Frontal cortex (tissue), 4 donors: ENCODE measurements at places on chromosomes 1 and 21.
A peak's percentile ranks its signal among the peaks of the same experiment; 100 is the strongest.

- DNase-seq: no peak
Measured at GRCh38 chr1:152110860-152111514, 4.3 kb downstream of the TCHH start.

DNA sequence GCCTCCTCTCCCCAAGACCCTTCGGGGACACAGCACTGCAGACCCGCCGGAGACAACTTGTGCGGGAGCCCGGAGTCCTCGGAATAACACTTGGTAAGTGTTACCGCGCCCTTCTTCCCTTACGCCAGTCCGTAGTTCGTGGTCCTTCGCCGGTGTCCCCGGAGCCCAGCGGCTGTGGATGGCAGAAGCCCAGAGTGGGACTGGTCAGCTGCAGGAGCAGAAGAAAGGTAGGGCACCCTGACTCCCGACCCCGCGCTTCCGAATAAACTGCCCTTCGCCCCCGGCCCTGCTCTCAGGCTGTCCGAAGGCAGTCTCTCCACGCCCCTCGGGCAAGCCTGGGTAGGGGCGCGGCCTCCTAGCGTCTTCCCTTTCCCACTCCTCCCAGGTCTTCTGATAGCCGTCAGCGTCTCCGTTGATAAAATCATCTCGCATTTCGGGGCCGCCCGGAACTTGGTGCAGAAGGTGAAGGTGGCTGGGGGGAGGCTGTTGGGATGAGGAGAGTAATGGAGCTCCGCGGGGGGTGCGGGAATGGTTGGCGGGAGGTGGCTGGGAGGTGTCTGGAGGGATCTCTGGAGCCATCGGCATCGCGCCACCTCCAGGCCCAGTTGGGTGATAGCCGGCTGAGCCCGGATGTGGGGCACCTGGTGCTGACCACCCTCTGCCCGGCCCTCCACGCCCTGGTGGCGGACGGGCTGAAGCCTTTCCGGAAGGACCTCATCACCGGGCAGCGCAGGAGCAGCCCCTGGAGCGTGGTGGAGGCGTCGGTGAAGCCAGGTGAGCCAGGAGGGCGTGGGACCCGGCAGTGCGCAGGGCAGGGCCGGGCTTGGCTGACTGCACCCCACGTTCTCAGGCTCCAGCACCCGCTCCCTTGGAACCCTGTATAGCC is 4.3 kb downstream of the RUSC1 start:
- peak; percentile 56 for DNase-seq

GRCh38 chr1:65503427-65503826 is 83.0 kb downstream of the LEPR start:
- no peak for DNase-seq

DNA sequence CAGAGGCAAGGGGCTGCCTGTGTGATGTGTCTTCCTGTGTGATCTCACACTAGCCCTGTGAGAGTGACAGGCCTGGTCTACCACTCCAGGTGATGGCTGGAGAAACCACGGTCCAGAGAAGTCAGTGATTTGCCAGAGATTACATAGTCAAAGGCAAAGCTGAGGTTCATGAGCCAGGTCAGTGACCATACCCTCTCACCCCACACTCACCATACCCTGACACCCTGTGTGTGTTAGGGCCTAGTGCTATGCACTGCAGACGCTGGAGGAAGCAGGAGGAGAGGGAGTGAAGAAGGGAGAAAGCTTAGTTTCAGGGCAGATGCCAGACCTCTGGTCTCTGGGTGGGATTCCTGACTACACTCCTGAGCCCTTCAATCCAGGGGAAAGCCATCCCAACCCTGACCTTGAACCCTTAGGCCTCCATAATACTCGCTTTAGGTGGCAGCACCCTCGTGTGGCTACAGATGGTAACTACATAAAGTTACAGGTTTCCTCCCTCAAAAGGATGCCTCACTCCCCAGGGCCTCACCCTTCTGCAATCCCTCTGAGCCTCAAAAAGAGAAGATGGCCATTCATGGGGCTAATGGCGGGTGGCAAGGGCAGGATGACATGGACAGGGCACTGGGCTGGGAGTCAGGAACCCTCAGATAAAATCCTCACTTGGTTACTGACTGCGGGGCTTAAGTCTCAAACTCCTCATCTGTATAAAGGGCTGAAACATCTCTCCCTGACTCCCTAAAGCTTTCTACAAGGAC is 20.8 kb upstream of the SDC3 start:
- no peak for DNase-seq

- DNase-seq: no peak
Measured at GRCh38 chr1:165445388-165445787, 462 bp upstream of the RXRG start.

GRCh38 chr1:24657781-24658180 is 14.7 kb downstream of the SRRM1 start:
- DNase-seq: no peak
